ENCODE measurements at places on chromosomes 5 and 9.

DNA sequence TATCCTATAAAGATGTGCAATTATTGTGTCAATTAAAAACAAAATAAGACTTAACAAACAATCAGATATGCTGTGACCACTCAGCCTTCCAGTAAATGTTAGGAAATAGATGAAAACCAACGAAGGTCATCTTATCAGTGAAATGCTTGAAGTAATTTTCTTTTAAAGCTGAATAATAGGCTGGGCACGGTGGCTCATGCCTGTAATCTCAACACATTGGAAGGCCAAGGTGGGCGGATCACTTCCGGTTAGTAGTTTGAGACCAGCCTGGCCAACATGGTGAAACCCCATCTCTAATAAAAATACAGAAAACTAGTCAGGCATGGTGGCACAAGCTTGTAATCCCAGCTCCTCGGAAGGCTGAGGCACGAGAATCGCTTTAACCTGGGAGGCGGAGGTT is 31.2 kb downstream of the NLN start:
- DNase-seq, result no peak

DNA sequence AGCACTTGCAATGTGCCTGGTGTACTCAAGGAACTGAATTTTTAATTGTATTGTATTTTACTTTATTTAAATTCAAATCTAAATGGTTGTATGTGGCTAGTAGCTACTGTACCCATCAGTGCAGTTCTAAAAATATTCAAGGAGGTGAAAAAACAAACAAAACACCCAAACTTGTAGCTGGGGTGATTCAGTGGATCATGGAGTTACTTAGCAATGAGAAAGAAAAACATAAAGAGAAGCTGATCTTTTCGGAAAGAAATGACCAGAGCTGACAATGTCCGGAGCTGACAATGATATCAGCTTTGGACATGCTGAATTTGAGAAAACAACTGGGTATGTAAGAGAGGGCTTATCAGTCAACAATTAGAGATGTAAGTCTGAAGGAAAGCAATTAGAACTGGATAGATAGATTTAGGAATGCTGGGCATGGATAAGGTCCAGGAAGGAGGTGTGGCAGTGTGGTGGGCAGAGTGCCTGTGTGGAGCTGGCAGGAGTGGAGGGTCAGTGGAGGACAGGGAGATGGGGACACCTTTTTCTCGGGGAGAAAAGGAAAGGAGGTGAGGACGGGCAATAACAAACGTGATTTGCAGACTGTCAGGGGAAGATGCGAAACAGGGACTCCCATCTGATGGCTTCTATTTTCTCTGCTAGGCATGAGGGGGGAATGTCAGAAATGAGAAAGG is 113.2 kb downstream of the DCP2 start:
- no peak for DNase-seq

DNA sequence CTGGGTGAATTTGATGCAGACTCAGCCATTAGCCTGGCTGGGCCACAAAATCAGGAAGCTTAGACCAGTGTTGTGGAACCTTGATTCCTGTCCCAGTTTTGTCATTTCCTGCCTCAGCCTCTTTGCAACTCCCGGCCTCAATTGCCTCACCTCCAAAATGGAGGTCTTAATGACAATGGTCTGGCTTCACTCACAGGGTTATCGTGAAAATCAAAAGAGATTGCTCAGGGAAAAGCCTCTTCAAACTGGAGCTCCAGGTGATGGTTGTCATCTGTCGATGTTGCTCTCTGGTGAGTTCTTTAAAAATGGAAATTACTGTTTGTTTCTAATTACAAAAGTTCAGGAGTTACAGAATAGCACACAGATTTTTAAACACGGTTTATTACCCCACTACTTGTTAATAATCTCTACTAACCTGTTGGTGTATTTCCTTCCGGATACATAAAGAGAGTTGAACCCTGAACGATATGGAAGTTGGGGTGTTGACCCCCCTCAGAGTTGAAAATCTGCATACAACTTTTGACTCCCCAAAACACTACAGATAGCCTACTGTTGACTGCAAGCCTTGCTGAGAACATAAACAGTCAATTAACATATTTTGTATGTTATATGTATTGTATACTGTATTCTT is 109.9 kb upstream of the CPEB4 start:
- no peak for DNase-seq

DNA sequence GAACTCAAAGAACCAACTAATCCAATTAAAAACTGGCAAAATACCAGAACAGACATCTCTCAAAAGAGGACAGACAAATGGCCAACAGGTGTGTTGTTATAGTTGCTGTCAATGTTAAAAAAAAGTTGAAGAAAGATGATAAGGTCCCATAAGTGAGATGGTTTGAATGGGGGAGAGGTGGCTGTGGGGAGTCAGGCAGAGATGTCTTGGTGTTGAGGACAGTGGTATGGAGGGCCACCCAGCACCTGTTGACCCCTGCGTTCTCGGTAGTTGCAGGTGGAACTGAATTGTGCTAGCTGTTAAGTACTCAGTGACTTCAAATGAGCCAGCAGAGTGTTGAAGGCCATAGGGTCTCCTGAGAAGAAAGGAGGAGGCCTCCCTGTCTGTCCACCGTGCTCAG is 55.9 kb upstream of the PITX1 start:
- no peak for DNase-seq

- peak; percentile 53 for DNase-seq
Measured at GRCh38 chr5:168683247-168683926, 104.2 kb upstream of the PANK3 start.

DNA sequence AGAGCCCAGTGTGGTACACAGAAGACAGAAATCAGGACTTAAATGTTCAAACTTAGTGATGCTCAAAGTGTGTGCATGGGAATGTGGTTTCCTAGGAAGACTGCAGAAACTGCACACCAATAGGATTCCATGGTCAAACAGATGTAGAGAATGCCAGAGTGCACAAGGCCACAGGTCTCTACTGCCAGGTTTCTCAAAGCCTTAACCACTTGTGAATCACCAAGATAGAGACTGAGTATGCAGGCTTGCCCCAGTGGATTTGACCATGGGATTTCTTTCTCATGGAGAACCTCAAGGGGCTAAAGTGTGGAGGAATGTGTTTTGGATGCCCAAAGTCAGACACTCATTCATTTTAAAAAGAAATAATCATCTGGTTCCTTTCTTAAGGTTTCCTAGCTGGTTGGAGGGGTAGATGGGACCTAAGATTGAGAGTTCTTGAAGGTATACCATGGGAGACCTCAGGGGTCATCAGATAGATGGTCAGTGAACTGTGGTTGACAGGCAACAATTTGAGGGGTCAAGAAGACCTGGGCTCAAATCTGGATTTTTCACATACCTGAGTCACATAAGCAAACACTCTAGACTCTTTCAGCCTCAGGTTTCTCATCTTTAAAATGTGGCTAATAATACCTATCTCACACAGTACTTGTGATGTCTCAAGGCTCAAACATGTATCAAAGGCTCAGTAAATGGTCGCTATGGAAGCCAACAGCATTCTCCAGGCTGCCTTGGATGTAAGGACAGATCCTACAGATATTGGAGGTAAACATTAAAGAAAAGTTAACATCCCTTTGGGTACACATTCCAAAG is 81.1 kb downstream of the BOD1 start:
- no peak for DNase-seq

- no peak for DNase-seq
Measured at GRCh38 chr5:60687927-60688720, 11.8 kb downstream of the DEPDC1B start.

GRCh38 chr5:127887282-127887681 is 184.1 kb downstream of the CCDC192 start:
- DNase-seq, result no peak

- no peak for DNase-seq
Measured at GRCh38 chr9:7984203-7984602, 184.6 kb upstream of the DMAC1 start.

DNA sequence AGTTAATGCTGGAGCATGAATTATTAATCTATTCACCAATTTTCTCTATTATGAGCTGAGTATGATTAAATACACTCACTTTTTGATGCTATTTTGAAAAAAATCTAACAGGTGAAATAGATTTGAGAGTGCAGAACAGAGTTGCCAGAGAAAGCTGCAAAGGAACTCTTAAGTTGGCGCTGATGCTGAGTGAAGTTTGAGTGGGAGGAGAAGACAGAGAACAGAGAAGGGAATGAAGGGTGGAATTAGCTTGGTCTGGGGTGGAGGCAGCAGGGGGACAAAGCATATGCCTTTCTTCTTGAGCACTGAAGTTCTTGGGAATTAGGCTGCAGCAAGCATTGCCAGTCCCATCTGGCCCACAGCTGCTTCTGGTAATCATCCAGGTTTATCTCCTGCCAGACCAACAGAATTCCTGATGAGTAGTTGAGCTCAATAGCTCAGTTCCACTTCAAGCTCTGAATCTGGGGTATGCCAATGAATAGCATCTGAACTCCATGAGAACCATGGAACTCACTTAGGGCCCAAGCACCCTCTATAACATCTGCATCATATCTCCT is 290.1 kb downstream of the HINT1 start:
- DNase-seq, result no peak

DNA sequence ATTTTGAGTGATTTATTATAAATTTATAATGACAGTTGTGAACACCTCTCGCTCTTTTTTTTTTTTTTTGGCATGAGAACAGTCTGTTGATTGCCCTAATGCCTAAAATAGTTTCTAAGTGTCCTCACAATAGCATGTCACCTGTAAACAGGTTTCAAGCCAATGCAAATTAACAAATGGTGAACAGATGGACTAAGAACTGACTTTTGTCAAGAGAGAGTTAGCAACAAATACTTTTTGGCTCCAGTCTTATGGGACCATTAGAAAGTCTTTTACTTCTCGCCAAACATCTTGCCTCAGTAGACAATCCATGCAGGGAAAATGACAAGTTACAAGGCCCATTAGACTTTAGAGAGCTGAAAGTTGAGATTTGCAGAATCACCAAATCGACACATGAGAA is 67.8 kb downstream of the MED27 start:
- no peak for DNase-seq

DNA sequence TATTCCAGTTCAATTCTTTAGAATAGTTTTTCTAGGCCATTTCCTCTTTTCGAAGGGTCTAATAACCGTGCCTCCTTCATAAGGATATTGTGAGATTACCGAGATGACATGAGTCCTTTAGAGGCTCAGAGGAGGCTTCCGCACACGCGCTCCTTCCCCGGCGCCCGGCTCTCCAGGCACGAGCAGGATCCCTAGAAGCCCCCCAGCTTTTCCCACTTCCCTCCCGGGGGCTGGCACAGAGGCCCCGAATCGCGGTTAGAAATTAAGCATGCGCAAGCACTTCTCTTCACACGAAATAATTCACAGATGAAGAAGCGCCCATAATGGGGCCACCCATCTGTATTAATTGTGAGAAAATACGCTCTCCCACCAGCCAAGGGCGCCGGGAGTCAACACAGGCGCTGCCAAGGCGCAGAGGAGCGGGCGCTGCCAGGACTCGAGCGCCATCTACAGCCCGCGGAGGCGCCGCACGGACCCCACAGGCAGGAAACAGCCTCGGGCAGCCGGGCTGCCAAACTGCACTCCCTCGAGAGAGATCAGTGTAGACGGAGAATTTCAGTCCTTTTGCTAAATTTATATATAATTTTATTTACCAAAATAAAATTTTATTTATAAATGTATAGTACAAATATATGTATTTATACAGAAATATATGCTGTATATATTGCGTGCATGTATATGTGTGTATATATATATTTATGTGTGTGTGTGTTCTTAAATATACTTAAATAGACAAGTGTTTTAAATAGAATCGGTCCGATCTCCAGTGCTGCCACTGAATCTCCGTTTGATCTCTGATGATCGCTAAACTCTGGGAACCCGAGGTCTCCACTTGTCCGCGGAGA is 258.1 kb upstream of the NFIL3 start:
- DNase-seq, result peak; percentile 75

GRCh38 chr9:79222483-79222882 is 349.3 kb upstream of the TLE4 start:
- DNase-seq, result no peak

- no peak for DNase-seq
Measured at GRCh38 chr5:52725808-52726207, 61.9 kb upstream of the ITGA1 start.

DNA sequence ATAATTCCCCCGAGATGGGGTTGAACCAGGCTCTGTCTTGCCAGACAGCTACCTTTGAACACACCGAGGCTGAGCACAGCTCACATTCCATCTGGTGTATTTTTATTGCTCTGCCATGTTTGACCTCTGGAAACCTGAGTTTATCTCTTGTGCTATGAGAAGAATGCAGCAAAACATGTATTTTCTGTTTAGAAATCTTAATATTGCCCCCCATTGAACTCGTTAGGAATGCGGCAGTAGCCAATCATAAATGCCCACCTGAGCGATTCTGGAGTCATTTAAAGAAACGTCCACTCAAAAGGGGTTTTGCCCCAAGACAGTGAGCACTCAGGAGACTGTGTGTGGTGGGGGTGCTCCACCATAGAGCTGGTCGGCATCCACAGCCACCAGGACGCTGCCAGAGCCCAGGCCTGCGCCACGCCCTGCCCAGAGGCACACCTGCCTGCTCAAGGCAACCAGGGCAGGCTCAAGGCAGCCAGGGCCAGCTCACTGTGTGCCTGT is 26.9 kb downstream of the FGD3 start:
- no peak for DNase-seq

DNA sequence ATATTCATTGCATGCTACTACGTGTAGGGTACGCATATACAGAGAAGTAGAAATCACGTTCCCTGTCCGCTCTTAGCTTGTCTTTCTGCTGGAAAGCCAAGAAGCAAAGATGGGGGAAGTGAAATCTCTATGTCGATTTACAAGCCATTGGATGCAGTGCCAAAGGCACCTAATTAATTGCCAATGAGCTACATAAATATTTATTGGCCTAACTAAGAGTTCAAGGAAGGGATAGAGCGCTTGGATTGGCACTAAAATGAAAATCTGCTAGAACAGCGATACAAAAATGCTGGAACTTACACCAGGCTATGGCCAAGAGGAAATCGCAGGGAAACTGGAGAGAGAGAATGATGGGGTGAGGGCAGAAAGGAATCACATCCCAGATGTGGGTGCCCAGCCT is 10.8 kb downstream of the SMIM23 start:
- DNase-seq, result no peak

GRCh38 chr5:95181644-95182043 is 103.2 kb downstream of the MCTP1 start:
- DNase-seq, result no peak

GRCh38 chr9:2375114-2375513 is 246.5 kb upstream of the VLDLR start:
- no peak for DNase-seq

DNA sequence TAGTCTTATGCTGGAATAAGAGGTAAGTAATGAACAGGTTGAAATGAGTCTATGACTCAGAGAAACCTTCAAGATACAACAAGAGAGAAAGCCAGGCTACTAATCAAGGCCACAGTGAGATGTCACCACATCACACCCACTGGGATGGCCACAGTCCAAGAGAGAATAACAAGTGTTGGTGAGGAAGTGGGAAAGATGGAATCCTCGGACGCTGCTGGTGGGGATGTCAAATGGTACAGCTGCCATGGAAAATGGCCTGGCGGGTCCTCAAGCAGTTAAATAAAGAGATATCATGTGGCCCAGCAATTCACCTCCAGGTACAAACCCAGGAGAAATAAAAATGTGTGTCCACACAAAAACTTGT is 41.9 kb upstream of the NEURL1B start:
- DNase-seq, result no peak

GRCh38 chr9:129367287-129367686 is 189.2 kb upstream of the IER5L start:
- no peak for DNase-seq
